ENCODE measurements at places on chromosomes 3 and 15.

- DNase-seq, result no peak
Measured at GRCh38 chr3:126339466-126339865, 17.7 kb downstream of the KLF15 start.

DNA sequence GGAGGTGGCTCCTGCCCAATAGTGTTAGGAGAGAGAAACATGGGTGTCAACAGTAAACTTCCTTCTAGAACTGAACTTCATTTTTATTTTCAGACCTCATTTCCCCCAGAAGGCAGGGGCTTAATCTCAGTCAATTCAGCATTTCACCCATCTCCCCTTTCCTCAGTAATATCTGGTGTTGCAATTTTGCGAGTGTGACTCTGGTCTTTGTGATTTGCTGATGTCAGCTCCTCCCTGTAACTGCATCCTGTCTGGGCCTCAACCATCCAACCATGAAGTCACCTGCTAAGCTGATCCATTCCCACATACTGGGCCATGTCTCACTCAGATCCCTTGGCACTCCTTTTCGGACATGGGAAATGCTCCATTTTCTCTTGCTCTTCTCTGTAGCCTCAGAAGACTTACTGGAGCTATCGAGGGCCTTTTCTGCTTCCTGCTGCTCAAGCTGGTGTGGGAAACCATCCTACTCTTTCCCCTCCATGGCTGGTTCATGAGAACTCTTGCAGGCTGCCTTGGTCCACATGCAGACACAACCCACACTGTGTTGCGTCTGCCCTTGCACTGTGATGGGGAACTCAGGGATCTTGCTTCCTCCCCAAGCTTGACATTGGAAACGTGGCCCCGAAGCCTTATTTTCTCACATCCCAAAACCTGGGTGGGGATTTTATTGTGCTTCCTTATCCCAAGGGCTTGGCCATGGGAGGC is 24.6 kb downstream of the CCR4 start:
- no peak for DNase-seq

DNA sequence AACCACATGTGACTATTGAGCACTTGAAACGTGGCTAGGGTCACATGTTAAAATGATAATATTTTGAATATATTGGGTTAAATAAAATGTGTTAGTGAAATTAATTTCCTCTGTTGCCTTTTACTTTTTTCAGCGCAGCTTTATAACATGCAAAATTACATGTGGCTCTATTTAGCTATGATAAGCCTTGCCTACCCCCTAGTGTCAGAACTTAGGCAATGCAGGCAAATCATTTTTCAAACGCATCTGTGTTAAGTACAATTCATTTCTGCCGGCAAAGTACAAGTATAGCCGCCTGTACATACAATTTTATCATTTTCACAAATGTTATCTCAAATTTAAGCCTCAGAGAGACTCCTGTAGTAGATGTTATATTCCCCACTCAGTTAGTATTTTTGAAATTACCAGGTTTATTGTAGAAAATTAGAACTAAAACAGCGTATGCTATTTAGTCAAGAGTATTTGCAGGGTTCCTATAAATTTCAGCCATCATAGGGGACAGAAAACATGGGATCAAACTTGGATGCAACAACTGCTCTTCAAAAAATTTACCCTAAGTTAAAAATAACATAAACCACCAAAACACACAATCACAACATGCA is 56.1 kb downstream of the TAFA4 start:
- peak; percentile 63 for DNase-seq

- DNase-seq, result peak; percentile 8
Measured at GRCh38 chr15:75532413-75533250, 46.5 kb downstream of the PTPN9 start.

GRCh38 chr15:35991386-35991785 is 445.4 kb upstream of the DPH6 start:
- DNase-seq, result no peak
